ENCODE measurements at places on chromosomes 16 and 17.

GRCh38 chr16:22816475-22816874, 2.5 kb downstream of the HS3ST2 start:
- no peak for DNase-seq

DNA sequence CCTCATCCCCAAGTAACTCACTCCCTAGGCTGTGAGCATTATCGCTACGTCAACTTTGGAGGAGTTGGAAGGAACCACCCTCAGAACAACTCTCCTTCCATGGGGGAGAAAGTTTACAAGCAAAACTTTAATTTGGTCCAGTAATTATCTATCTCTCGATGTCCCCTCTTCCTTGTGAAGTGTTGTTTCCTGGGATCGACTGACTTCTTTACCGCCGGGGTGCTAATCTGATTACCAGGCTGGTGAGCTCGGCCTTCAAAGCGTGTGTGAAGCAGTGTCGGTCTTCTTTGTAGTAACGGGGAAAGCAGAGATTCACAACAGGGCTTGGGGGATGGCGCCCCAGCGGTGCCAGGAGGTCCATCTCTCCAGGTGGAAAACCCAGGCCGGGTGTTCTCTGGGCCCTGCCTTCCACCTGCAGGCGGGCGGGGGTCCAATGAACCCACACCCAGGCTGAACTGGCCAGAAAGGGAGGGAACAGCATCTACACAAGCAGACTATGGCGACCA, 14.5 kb upstream of the FOXF1 start:
- DNase-seq: no peak

- no peak for DNase-seq
Measured at GRCh38 chr16:89118361-89119165, 24.9 kb downstream of the ACSF3 start.

- no peak for DNase-seq
Measured at GRCh38 chr16:52076801-52077201, 470.1 kb downstream of the TOX3 start.

DNA sequence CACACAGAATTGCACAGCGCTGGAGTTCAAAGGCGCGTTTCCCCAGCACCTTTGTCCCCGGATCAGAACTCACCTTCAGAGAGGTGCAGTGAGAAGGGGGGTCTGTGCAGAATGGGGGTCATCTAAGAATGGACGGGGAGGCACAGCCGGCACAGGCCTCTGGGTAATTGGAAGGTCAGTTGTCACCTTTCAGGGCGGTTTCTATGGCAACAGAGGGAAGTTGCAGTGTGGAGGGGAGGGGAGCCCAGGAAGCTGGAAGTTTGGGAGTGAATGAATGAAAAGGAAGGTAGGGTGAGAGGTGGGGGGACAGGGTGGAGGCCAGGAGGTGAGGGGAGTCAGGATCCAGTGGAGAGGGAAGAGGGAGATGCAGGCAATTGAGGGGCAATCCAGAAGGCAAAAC, 12.4 kb upstream of the KCNG4 start:
- no peak for DNase-seq

GRCh38 chr17:64178011-64178825, 48.3 kb upstream of the ERN1 start:
- DNase-seq: no peak

DNA sequence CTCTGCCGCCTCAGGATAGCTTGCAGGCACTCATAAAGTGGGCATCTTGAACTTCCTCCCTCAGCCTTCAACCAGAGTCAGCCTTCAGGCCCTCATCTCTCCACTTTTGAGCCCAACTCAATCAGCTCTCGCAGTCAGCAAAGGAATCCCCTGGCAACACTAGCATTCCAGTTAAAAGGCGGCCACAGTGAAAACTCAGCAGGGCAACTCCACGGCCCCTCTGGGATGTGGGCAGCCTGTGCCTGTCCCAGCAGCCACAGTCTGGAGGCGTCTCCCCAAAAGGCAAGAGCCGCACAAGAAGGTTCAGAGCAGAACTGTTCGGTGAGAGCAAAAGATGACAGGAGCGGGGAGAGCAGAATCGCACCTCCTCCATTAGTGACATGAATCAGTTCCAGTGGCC, 9.0 kb downstream of the TMEM11 start:
- DNase-seq: no peak

- DNase-seq: no peak
Measured at GRCh38 chr16:67423611-67424260, 7.2 kb upstream of the HSD11B2 start.

GRCh38 chr16:55645986-55646385, 9.8 kb upstream of the SLC6A2 start:
- DNase-seq: no peak

DNA sequence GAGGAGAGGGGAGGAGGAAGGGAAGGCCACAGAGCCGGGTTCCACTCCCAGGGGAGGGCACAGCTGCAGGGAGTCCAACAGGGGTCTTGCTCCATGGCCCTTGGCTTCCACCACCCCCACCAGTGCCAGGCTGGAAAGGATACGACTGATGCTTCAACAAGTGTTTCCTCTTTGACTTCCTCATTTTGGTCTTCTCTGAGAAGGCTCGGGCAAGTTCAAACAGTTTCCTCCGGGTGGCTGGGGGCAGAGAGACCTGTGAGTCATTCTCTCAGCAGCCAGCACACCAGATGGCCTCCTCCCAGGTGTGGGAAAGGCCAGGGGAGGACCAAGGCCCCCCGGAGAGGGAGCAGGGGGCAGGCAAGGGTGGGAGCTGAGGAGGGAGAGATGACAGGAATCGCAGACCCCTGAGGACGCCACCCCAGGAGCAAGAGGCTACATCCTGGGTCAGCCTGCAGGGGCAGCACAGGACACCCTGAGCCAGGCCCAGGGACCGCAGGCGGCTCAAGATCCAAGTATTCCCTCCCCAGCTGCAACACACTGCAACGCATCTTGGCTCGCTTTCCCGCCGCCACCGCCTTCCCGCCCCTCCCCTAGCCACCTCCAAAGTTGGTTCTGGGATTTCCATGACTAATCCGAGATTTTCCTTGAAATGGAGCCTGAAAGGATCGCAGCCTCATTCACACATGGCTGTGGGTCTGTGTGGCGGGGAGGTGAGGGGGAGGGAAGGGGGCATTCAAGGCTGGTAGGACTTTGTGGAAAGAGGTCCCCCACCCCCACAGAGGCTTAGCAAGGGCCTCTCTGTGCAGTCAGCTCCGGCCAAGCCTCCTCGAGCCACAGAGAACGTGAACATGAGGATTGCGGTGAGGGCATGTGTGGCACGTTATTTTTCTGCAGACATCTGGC, 18.4 kb upstream of the MRPS23 start:
- DNase-seq: peak; percentile 86

Measured in left cardiac atrium (tissue), 4 donors.